Smooth muscle cell of trachea (primary cell): ENCODE measurements at places on chromosomes 7 and 10. TPM values are rescaled to one million over a fixed set of nuclear protein-coding genes. Genes with fewer than 3 reads are reported as not detected.

Gene C7orf33
- total RNA-seq = not detected in 2 replicates

Gene NPC1L1
- 0.15 and 0.17 TPM in 2 replicates for total RNA-seq

Gene SLC16A12
- under 0.01 and 0.17 TPM in 2 replicates for total RNA-seq

Gene MMD2
- not detected in 2 replicates for total RNA-seq

Gene RBM20
- not detected in 2 replicates for total RNA-seq

Gene PKD1L1
- 0.17 TPM in 1 of 2 replicates, not detected in the other for total RNA-seq

Gene ITPRID1
- not detected in 2 replicates for total RNA-seq

Gene LAMB4
- under 0.01 and 0.44 TPM in 2 replicates for total RNA-seq

Gene C10orf62
- 0.15 TPM in 1 of 2 replicates, not detected in the other for total RNA-seq

Gene CALML3
- total RNA-seq = not detected in 2 replicates

Gene CAMK2B
- 0.15 and 0.33 TPM in 2 replicates for total RNA-seq

Gene NUB1
- total RNA-seq = 41.5 and 52.1 TPM in 2 replicates

Gene AMPH
- 4.7 and 7.8 TPM in 2 replicates for total RNA-seq

Gene HOXA5
- total RNA-seq = 10.8 and 16.7 TPM in 2 replicates

Gene CYP2W1
- not detected in 2 replicates for total RNA-seq

Gene SLC37A3
- 58.4 and 99.6 TPM in 2 replicates for total RNA-seq
